Caco-2 (cell line): ENCODE measurements at places on chromosomes 2 and 18.

- no peak for DNase-seq
These were observed 1.7 kb upstream of the RPE start for GRCh38 chr2:210000464-210001324.

- DNase-seq = no peak
These were observed 321.8 kb downstream of the ZEB2 start for GRCh38 chr2:144198116-144198515.

DNA sequence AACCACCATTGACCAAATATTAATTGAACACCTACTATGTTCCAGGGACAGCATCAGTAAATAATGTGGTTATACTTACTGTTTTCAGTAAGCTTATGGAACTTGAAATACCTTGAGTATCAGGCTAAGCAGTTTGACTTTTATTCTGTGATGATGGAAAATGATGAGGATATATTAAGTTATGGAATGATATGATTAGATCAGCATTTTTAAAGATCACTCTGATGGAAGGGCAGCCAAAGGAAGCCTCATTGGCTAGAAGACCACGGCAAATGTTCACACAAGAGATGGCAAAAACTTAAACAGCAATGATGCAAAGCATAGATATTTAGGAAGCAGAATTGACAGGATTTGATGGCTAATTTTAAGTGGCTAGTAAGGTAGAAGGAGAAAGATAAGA, 266.9 kb upstream of the DPP10 start:
- DNase-seq = no peak

- no peak for DNase-seq
These were observed 117.3 kb downstream of the THADA start for GRCh38 chr2:43478412-43479086.

GRCh38 chr2:190354003-190354690, 10.8 kb downstream of the INPP1 start:
- no peak for DNase-seq
